ENCODE measurements at places on chromosomes 7 and 10.

DNA sequence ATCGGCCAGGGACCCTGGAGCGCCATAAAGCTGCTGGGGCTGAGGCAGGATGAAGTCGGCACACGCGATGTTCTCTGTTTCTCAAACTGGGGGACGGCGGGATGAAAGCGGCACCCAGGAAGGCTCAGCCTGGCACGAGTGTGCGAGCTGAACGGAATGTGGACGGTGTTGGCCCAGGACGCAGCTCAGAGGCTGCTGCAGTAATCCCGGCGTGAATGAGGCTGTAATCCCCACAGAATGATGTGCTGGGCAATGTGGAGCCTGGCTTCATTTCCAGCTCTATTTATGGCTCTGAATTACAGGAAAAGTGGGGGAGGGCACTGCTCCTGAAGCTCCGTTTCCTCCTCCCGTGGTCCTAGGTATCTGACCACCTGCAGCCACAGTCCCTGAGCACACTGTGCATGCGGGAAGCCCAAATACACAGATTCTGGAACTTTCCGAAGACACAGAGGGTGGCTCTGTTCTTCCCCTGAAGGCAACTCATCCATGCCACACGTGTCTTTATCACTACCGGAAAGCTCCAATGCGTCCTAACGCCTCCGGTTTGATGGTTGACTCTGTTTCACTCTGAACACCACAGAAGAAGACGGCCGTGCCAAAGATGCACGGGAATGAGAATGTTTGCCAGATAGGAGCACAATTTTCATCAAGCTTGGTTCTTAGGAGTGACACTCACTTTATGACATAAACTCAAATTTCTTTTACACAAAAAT lies 37.6 kb downstream of the KLF6 start:
- DNase-seq: no peak

DNA sequence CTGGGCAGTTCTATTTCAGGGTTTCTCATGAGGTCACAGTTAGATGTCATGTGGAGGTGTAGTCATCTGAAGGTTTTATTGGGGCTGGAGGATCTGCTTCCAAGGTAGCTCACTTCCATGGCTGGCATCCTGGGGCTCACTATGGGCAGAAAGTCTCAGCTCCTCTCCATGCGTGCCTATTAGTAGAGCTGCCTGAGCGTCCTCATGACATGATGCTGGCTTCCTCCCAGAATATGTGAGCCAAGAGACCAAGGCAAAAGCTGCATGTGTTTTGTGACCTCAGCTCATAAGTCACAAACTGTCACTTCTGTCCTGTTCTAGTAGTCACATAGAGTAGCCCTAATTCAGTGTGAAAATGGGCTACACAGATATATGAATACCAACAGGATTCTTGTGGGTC lies 524.4 kb downstream of the SUGCT start:
- DNase-seq: no peak

DNA sequence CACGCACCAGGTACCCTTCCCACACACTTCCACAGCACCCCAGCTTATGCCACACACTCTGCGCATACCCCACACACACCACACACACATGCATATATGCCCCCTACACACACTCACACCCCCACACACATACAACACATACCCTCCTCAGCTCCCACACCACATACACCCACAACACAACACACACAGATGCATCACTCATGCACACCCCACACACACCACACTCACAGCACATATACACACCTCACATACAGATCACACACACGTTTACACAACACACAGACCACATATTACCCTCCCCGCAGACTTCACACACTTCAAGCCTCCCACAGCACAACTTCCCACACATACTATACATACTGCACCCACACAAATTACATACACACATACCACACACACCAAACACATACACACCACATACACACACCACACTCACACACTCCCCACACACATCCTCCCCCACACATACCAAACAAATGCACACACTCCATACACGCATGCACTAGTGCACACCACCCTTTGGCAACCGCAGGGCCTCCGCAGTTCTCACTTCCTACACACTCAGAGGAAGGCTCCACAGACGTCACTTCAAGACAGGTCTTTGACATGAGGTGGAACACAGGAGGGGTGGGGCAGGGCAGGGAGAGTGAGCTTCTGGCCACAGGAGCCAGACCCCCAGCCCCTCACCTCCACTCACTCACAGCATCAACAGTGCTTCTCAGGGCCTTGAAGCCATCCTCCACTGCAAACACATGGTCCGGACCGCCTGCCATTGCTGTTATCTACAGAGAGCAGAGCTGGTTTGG lies 18.5 kb upstream of the ANTXRL start:
- peak; percentile 39 for DNase-seq

DNA sequence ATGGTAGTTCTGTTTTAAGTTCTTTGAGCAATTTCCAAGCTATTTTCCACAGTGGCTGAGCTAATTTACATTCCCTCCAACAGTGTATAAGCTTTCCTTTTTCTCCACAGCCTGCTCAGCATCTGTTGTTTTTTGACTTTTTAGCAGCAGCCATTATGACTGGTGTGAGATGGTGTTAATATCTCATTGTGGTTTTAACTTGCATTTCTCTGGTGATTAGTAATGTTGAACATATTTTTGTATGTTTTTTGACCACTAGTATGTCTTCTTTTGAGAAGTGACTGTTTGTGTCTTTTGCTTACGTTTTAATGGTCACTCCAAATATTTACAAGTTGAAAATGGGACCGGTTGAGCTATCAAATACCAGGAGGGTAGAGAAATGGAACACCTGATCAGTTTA lies 20.4 kb downstream of the GNG11 start:
- no peak for DNase-seq

DNA sequence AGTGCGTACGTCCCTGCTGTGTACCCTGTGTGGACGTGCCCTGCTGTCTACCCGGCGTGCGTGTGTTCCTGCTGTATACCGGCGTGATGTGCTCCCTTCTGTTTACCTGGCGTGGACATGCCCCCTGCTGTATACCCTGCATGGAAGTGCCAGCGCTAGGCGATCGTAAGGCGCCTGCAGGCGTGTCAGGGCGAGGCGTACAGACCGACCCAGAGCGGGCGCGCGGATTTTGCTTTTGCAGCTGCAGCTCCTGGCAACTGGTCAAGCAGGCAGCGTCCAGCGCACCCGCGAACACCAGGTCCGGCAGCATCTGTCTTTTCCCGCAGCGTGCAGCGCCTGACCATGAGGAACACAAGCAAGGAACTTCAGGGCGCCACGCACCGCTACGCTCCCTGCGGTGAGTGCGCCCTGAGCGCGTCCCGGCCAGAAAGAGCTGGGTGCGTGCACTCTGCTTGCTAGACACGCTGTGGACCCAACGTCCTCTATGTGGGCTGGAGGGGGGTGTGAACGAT lies 680 bp downstream of the C7orf57 start:
- DNase-seq: no peak

GRCh38 chr10:94036766-94037033 lies 43.0 kb downstream of the PLCE1 start:
- DNase-seq: no peak

- no peak for DNase-seq
Observed at GRCh38 chr10:106551501-106552062, 612.9 kb downstream of the SORCS1 start.

DNA sequence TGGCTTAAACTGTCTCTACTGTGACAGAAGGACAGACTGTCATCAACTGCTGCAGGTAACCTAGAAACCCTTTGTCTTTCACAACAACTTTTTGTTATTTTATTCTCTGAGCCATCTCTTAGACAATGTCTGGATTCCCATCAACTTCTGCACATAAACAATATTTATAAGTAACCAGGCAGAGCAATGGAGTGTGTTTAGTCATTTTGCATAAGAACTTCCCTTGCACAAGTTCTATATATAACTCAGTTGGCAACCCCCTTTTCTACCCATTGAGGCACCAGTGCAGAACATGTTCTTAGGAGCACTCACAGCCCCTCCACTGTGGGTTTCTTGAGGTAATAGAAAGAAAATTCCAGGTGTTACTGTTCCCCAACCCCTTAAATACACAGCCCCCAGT lies 65.0 kb upstream of the IL6 start:
- DNase-seq: no peak

- no peak for DNase-seq
Observed at GRCh38 chr7:13307040-13307439, 619.6 kb downstream of the ARL4A start.

DNA sequence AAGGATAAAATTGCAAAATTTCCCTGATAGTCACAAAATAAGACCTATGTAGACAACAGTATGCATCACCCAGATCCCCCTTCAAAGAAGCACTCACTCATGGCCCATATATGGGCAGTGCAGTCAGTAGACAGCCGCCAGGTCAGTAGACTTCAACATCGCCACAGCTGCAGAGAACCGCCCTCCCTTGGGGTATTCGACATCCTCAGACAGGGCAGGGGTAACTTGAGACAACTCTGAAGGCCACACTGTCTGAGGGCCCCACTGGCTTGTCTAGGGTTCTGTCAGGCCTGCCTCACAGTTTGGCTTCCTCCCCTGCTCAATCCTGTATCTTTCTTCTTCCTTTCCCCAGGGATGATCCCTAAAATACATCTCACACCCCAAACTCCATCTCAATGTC lies 172.3 kb downstream of the IMMP2L start:
- DNase-seq: no peak

DNA sequence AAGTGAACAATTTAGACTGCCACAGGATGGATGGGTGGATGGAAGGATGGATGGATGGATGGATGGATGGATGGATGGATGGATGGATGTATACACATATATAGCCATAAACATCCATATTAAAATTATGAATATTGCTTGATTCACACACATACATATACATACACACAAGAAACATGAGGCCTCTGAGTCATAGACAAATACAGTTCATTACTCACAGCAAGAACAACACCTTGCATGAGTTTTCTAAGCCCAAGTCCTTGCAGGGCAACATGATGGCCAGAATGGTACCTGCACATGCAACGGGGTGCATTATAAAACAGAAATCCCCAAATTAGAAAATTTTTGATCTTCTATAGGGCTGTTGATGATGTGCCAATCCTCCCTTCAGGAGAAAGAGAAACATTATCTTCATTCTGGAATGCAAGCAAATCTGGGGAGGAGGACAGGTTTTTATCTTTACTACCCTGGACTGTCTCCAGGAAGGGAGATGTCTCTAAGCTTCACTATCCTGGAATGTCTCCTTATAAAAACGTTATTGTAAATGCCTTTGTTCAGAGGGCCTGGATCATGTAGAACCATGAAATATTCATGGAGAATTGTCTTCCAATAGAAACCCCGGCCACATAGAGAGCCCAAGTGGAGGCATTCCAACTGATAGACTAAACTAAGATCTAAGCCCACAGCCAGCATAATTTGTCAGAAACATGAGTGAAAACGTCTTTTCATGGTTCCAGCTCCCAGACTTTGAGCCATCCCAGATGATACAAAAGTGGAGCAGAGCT lies 238.6 kb upstream of the LRRN3 start:
- DNase-seq: no peak

- no peak for DNase-seq
Observed at GRCh38 chr10:24396396-24396795, 187.5 kb downstream of the KIAA1217 start.

- DNase-seq: no peak
Observed at GRCh38 chr10:30455816-30456215, 21.8 kb downstream of the MAP3K8 start.

DNA sequence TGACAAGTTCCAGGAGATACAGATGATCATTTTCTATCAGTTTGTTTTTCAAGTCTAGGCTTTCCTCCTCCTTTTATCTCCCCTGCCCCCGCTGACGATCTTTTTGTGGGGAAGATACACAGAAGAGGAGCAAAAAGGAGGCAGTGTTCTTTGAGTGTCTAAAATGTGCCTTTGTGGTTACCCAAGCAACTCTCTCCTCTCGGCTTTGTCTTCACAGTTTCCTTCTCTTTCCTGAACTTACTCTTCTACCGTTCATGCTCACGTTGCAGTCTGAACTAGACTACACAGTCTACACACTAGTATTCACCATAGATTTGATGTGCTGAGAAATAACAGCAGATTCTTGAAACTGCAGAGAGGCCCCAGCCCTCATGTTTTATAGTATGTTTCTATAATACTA lies 23.6 kb downstream of the CEP41 start:
- DNase-seq: no peak

DNA sequence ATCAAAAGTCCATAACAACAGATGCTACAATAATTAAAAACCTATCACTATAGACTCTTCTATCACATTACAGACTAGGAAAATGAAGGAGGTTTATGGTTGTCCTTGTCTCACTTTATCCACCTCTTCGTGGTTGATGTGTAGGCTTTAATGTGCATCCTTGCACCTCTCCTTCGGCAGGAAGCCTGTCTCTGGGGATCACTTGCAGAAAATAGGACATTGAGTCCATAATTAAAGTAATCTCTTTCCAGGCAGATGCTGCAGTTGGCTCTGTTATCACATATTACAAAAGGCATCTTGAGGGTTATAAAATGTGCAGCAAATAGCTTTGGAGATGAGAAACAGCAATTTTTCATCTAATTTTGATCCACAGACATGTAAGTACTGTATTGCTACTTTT lies 168.4 kb downstream of the RELN start:
- DNase-seq: no peak

DNA sequence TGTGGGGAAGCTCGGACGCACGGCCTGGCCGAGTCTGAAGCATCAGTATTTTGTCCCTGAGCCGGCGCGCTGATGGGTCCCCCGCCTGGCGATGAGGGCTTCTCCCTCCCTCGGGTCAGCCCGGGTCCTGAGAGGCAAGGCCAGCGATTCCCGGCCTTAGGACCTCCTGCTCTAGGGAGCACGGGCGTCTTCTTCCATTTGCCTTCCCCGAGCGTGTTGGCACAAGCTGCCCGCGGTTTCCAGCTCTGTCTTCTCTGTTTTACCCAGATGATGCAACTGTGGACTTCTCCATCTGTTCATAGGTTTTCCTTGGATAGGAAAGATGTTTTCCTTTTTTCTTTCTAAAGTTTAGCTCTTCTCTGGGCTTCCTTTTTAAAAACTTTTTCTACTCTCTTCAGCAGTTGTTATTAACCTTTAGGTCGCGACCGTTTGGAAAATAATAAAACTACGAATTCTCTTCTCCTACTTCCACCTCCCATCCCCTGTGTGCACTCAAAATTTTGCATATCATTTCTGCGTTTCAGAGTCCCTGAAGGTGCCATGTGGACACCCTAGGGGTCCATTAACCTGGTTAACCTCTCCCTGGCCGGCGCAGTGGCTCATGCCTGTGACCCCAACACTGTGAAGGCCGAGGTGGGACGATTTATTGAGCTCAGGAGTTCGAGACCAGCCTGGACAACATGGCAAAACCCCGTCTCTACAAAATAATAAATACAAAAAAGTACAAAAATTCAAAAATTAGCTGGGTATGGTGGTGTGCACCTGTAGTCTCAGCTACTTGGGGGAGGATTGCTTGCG lies 1.4 kb upstream of the SLC25A28 start:
- no peak for DNase-seq

DNA sequence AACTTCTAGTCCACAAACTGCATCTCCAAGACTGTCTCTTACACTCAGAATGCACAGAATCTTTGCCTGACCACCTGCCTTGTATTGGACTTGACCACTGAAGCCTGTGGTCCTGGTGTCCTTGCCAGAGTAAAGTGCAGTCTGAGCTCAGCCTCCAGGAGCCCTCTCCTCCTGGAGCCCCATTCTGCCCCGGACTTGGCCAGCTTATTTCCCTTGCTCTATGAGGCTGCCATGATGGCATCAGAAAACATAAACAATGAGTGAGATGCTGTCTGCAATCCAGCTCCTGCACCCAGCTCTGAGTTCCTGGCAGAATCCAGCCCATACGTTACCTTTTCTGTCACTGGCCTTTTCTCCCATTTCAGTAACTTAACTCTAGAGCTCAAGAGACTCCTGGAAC lies 494.6 kb downstream of the PLXNA4 start:
- DNase-seq: no peak

- no peak for DNase-seq
Observed at GRCh38 chr10:132659206-132660091, 121.9 kb downstream of the INPP5A start.

GRCh38 chr7:92720604-92721350 lies 115.6 kb downstream of the CDK6 start:
- no peak for DNase-seq

All from activated T-helper 1 cell treated with anti-CD3 and anti-CD28 coated beads, Interleukin-2, amount 50 U/mL, for 16 hours (primary cell).